HFFc6 (cell line): ENCODE measurements at places on chromosomes 13 and 19. TPM values are rescaled to one million over a fixed set of nuclear protein-coding genes. Genes with fewer than 3 reads are reported as not detected.
A peak's percentile ranks its signal among the peaks of the same experiment; 100 is the strongest.

GRCh38 chr19:15456871-15457700, 7.3 kb downstream of the RASAL3 start:
- DNase-seq: no peak

DNA sequence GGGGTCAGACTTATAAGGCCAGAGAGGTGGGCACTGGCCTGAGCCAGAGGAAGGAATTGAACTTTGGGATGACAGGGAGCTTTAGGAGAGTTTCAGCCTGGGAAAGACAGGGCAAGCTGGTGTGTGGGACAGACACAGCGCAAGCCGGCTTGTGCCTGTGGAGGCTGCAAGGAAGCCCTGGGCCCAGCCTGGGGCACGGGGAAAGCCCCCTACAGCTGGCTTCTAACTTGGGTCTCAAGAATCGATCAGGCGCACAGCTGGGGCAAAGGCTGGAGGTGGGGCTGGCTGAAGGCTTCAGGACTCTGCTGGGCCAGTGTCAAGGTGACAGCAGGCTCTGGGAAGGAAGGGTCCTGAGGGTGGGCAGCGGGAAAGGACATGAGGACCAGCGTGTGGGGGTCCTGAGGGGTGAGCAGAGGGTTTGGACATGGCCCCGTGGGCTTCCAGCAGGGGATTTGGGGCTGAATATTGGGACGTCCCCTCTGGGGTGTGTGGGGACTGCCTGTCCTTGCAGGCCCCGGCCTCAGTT, 3.0 kb downstream of the PTOV1 start:
- DNase-seq: no peak

DNA sequence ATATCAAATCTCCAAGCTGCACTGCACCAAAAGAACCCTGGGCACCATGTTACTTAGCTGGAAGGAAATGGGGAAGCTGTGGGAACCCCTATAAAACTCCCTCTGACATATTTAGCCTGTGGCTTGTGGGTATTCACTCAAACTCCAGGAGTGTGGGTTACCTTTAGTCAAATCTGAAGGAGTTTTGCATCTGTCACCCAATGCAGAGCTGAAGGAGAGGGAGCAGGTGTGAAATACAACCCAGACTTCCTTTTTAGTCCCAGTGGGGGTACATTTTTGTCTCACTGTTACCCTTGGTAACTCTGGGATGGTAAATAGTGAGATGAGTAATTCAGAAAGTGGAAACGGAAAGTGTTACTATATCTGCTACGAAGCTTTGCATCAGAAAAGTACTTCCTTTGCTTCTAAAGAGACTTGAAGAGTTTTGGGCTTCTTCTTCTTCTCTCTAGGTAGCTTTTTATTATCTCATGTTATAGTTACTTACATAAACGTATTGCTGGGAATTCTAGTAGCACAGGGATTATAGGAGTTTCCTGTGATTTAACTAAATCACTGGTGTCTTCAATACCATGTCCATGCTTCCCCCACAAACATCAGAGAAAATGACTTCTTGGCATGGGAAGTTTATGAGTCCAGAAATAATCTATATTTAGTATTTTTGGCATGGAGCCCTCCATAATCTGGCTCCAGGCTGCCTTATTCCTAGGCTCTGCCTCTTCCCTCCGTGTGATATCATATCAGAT, 105.9 kb downstream of the AKAP11 start:
- DNase-seq: no peak

DNA sequence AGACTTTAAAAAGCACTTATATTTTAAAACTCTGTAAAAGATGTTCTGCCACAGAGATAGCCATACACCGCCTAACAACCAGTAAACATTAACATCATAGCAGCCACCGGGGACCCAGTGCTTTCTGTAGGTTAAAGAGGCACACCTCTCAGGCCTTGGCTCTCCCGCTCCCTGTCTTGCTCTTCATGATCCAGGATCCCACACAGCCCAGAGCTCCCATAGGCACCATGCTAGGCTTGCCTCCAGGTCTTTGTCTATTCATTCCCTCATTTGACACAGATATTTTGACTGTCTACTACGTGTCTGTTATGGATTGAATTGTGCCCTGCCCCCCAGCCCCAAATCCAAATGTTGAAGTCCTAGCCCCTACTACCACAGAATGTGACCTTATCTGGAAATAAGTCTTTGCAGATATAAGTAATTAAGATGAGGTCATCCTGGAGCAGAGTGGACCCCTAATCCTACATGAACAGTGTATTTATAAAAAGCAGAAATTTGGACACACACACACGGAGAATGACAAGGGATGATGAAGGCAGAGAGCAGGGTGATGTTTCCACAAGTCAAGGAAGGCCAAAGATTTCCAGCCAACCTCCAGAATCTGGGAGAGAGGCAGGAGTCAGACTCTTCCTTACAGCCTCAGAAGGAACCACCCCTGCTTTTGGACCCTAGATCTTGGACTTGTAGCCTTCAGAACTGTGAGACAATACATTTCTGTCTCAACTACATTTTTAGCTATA, 272.6 kb downstream of the DNAJC15 start:
- DNase-seq: no peak

GRCh38 chr13:92188574-92188973, 790.2 kb downstream of the GPC5 start:
- DNase-seq: no peak

GRCh38 chr13:111361046-111361872, 40.8 kb downstream of the TEX29 start:
- DNase-seq: no peak

- no peak for DNase-seq
Measured at GRCh38 chr13:98974053-98974452, 3.8 kb downstream of the DOCK9 start.

Gene KLF16
- 40.2 to 47.0 TPM (median 44.1 TPM) in 3 replicates for total RNA-seq

Gene IGSF23
- total RNA-seq: not detected in 3 replicates

GRCh38 chr19:31294189-31294588, 55.0 kb downstream of the TSHZ3 start:
- DNase-seq: no peak

Gene ONECUT3
- total RNA-seq: not detected in 3 replicates

- DNase-seq: no peak
Measured at GRCh38 chr13:59182241-59182640, 981.5 kb downstream of the DIAPH3 start.

Gene NLRP7
- not detected in 3 replicates for total RNA-seq

Gene NCAN
- 0.03 TPM in 1 of 2 replicates, not detected in the other for total RNA-seq

Gene GARRE1
- total RNA-seq: 16.5 and 22.2 TPM in 2 replicates

GRCh38 chr13:110576736-110577476, 15.4 kb upstream of the RAB20 start:
- DNase-seq: no peak

GRCh38 chr13:50290186-50290585, 274.9 kb downstream of the KCNRG start:
- DNase-seq: no peak

- DNase-seq: peak; percentile 80
Measured at GRCh38 chr13:48500652-48501197, 32.2 kb downstream of the RCBTB2 start.

GRCh38 chr19:13153569-13154240, 3.5 kb downstream of the IER2 start:
- DNase-seq: no peak

DNA sequence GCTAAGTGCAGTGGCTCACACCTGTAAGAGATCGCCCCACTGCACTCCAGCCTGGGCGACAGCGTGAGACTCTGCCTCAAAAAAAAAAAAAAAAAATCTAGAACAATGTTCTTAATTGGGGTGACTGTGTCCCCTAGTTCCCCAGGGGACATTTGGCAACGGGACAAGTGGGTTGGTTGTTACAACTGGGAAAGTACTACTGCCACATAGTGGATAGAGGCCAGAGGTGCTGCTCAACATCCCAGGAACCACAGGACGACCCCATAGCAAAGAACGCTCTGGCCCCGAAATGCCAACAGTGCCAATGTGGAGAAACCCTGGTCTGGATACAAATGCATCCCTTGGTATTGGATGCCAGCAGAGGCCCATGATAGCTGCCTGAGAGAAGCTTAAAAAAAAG, 11.8 kb downstream of the NLRP12 start:
- DNase-seq: no peak

Gene MRPS31
- total RNA-seq: 13.1 to 16.5 TPM (median 15.4 TPM) in 3 replicates

Gene ZNF846
- 4.2 and 8.6 TPM in 2 replicates for total RNA-seq

Gene SIN3B
- 29.6 and 36.0 TPM in 2 replicates for total RNA-seq

- no peak for DNase-seq
Measured at GRCh38 chr19:46299695-46300094, 2.9 kb downstream of the HIF3A start.

Gene MAG
- not detected in 2 replicates for total RNA-seq

GRCh38 chr13:45826731-45827130, 24.8 kb downstream of the SIAH3 start:
- no peak for DNase-seq

- no peak for DNase-seq
Measured at GRCh38 chr13:51432576-51432975, 20.3 kb downstream of the INTS6 start.

- no peak for DNase-seq
Measured at GRCh38 chr13:77291774-77292173, 35.1 kb downstream of the MYCBP2 start.

GRCh38 chr19:8473648-8474476, 28.6 kb downstream of the PRAM1 start:
- no peak for DNase-seq

DNA sequence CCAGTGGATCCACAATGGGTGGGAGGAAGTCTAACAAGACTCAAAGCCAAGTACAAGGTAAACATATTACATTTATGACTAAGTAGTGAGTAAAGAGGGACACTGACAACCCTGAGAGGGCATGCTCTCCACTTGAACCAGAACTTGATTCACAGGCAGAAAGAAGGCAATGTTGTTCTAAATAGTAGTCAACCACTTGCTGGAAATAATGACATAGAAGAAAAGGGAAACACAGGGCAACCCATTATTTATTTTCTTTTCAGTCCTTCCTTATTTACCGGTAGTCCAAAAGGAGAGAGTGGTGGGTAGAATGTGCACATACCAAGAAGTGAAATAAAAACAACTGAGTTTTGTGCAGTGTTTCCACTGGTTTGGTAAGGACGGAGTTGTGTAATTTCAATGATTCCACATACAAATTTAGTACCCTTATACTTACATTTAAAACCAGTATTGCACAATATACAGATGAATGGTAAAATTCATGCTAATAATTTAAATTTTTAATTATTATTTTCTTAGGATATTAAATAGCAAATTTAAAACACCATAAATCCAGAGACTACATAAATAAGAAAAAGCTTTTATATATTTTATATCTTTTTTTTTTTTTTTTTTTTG, 65.9 kb downstream of the ENOX1 start:
- DNase-seq: peak; percentile 25

- peak; percentile 36 for DNase-seq
Measured at GRCh38 chr13:52001120-52001731, 10.0 kb downstream of the ATP7B start.

- no peak for DNase-seq
Measured at GRCh38 chr13:111171629-111172028, 56.5 kb downstream of the ARHGEF7 start.

Gene IZUMO2
- total RNA-seq: not detected in 2 replicates

- no peak for DNase-seq
Measured at GRCh38 chr13:45132369-45133064, 12.2 kb downstream of the GTF2F2 start.

GRCh38 chr13:102392481-102393209, 9.2 kb downstream of the FGF14 start:
- DNase-seq: no peak

GRCh38 chr13:64248371-64249065, 2832.9 kb upstream of the PCDH20 start:
- DNase-seq: peak; percentile 38

GRCh38 chr13:28394422-28394821, 100.5 kb downstream of the FLT1 start:
- DNase-seq: peak; percentile 65

Gene PSG11
- total RNA-seq: 0.40 to 0.55 TPM (median 0.53 TPM) in 3 replicates

DNA sequence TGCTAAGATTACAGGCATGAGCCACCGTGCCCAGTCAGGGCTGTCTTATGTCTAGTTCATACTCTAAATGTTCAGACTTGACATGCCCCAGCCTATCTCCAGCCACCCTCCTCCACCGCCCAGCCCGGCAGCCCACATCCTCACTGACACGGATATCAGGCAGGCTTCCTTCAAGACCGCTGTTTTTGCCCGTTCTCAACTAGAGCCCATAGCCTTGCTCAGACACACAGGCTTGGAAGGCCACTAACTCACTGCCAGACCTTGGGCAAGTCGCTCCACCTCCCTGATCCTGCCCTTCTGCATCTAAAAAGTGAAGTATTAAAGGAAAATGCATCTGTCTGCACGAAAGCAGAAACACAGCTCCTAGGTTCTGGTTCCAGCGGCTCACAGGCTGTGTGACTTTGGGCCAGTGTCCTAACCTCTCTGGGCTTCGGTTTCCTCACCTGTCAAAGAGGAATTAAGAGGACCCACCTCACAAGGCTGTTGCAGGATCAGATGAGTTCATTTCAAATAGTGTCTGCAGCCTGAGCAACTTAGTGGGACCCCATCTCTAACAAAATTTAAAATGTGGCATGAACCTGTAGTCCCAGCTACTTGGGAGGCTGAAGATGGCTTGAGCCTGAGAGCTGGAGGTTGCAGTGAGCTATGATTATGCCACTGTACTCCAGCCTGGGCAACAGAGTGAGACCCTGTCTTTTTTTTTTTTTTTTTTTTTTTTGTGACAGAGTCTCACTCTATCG, 14.5 kb upstream of the CERS4 start:
- no peak for DNase-seq
